ENCODE measurements at places on chromosomes 6 and 20.

DNA sequence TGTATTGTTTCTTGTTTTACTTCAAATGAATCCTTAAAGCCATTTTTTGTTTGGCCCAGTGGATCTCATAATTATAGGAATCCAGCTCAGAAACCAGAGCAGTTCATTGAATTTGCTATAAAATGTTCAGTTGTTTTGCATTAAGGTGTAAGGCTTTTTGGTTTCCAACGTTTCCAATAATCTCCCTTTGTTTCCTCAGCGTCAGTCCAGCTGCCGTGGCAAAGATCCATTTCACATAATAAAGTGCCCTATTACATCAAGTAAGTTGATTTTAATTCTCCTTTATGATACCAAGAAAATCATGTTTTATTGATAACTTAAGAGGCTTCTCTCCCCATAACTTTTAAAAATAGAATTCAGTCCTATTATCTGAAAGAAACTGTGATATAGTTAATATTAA lies 472.6 kb downstream of the UTRN start:
- DNase-seq: no peak

DNA sequence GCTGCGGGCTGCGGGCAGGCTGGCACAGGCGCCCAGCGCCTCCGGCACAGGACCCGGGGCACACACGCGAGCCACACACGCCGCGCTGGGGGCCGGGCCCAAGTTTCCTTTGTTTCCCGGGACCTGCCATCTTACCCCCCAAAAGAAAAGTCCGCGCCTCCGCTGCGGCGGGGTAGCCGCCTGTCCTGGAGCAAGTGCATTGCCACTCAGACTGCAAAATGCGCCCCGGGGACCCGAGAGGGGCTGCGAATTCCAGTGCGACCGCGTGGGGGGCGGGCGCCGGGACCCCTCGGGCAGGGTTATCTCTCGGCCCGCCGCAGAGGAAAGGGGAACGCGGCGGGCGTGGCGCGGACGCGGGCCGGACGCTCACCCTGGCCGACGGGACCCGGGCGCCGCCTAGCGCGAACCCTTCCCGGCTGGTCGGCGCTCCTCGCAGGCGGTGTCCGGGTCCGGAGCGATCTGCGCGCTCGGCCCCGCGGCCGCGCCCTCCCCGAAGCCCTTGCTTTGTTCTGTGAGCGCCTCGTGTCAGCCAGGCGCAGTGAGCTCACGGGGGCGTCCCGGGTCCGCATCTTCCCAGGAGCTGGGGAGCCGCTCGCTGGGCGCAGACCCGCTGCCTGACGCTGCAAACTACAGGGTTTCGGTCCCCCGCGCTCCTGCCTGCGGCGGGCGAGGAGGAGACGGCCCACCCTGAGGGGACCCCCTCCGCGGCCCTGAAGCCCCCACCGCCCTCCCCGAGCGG lies 639 bp upstream of the CD24 start:
- DNase-seq: peak; percentile 55

GRCh38 chr20:43988451-43988850 lies 73.8 kb downstream of the TOX2 start:
- no peak for DNase-seq

- DNase-seq: no peak
Observed at GRCh38 chr6:6645261-6645917, 56.9 kb downstream of the LY86 start.

DNA sequence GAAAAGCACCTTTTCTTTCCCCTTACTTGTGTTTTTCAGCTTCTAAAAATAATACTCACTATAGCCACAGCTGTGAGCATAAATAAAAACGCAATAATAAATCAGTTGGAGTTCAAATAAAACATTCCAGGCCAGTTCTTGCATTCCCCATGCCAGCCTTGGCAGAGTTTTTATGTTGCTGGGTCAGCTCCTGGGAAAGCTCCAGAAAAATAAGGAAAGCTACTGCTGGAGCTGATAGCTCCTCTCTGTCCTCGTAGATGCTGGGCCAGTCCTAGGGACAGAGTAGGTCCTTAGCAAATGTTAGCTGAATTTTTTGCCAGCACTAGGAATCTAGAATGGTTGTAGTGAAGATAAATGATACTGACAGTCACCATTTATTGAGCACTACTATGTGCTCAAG lies 389.0 kb upstream of the SYNCRIP start:
- no peak for DNase-seq

GRCh38 chr6:18703546-18703945 lies 316.4 kb downstream of the RNF144B start:
- no peak for DNase-seq

- no peak for DNase-seq
Observed at GRCh38 chr6:104754788-104755409, 104.8 kb downstream of the HACE1 start.

GRCh38 chr6:111157412-111157811 lies 70.1 kb downstream of the SLC16A10 start:
- DNase-seq: no peak

DNA sequence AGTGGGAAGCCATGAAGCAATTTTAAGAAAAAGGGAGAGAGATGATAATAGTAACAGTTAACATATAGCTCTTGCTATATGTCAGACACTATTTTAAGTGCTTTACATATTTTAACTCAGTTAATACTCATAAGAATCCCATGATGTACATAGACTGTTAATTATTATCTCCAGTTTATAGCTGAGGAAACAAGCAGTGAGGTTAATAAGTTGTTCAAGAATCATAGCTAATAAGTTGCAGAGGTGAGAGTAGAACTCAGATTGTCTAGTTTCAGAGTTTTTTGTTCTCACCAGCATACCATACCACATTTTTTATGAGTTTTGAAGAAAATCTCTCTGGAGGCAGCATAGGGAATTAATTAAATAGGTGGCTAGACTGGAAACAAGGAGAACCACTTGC lies 144.6 kb upstream of the MMS22L start:
- DNase-seq: no peak

DNA sequence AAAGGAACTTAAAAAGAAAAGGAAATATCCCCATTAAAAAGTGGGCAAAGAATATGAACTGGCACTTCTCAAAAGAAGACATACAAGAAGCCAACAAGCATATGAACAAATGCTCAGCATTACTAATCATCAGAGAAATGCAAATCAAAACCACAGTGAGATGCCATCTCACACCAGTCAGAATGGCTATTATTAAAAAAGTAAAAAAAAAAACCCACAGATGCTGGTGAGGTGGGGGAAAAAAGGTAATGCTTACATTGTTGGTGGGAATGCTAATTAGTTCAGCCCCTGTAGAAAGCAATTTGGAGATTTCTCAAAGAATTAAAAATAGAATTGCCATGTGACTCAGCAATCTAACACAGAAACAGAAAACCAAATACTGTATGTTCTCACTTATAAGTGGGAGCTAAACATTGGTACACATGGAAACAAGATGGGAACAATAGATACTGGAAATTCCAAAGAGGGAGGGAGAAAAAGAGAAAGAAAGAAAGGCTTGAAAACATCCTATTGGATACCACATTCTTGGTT lies 437.1 kb downstream of the GRIK2 start:
- no peak for DNase-seq

GRCh38 chr6:42498473-42499128 lies 46.9 kb upstream of the TRERF1 start:
- DNase-seq: no peak

DNA sequence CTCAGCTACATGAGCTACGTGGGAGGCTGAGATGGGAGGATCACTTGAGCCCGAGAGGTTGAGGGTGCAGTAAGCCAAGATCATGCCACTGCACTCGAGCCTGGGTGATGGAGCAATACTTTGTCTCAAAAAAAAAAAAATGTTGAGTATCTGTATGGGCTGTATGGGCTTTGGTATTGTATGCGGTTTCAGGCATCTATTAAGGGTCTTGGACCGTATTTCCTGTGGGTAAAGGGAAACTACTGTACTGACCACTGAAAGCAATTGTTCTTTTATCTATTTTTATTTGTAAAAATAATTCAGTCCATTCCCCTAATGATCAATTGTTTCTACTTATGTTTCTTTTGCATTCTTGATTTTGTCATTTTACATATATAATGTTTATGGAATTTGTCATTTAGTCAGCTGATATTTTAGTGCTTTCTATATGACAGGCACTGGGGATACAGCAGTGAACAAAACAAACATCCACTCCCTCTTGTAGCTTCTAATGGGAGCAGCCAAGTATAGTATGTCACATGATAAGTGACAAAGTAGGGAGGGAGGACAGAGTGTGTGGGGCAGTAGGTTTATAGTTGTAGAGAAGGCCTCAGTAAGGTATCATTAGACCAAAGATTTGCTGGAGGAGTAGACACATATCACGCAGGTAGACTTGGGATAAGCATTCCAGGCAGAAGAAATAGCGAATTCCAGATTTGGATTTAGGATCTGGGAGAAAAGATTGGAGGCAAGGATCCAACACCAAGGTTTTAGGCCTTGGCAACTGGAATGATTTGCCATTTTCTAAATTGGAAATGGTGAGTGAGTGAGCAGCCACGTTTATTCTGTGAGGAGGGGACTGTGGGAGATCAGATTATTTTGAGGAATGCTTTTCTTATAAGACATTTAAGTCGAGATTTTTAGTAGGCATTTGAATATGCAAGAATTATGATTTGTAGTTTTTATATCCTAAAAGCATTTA lies 6.0 kb downstream of the PCMT1 start:
- no peak for DNase-seq

- no peak for DNase-seq
Observed at GRCh38 chr6:71250099-71250602, 38.5 kb upstream of the OGFRL1 start.

DNA sequence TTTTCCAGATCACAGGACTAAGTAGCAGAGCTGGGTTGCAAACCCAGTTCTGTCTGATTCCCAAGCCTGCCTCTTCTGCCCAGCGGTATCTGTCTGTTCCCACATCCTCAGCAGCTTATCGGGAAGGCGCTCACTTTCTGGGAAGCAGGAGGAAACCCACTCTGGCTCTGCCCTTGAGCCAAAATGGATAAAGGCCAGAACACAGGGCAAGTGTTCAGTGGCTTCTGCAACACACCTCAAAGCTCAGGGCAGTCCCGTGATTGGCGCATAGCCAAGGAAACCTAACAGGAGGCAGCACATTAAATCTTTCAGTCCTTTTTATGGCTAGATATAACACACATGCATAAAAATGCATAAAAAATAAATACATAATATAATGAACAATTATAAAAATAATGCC lies 262.2 kb downstream of the NRN1 start:
- DNase-seq: no peak

DNA sequence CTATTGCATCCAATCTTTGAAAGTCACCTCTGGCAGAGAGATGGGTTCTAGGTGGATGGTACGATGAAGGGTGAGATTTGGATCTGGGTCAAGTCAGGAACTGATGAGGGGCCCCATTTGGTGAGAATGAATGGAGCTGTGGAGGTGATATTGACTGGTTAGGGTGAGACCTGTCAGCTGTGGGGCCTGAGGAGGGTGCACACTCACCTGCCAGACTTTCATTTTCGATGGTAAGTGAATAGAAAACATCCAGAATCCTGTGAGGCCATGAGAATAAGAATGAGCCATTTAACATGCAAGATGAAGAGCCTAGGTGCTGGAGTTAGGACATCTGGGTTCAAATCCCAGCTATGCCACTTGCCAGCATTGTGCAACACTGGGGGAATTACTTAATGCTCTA lies 6.8 kb downstream of the SUN5 start:
- DNase-seq: no peak

- no peak for DNase-seq
Observed at GRCh38 chr6:163180874-163181541, 233.5 kb upstream of the QKI start.

- DNase-seq: no peak
Observed at GRCh38 chr6:34592208-34592952, 36.3 kb upstream of the SPDEF start.

GRCh38 chr6:108559884-108560462 lies 744 bp upstream of the FOXO3 start:
- DNase-seq: peak; percentile 32

GRCh38 chr20:9444921-9445320 lies 69.5 kb upstream of the LAMP5 start:
- DNase-seq: no peak

DNA sequence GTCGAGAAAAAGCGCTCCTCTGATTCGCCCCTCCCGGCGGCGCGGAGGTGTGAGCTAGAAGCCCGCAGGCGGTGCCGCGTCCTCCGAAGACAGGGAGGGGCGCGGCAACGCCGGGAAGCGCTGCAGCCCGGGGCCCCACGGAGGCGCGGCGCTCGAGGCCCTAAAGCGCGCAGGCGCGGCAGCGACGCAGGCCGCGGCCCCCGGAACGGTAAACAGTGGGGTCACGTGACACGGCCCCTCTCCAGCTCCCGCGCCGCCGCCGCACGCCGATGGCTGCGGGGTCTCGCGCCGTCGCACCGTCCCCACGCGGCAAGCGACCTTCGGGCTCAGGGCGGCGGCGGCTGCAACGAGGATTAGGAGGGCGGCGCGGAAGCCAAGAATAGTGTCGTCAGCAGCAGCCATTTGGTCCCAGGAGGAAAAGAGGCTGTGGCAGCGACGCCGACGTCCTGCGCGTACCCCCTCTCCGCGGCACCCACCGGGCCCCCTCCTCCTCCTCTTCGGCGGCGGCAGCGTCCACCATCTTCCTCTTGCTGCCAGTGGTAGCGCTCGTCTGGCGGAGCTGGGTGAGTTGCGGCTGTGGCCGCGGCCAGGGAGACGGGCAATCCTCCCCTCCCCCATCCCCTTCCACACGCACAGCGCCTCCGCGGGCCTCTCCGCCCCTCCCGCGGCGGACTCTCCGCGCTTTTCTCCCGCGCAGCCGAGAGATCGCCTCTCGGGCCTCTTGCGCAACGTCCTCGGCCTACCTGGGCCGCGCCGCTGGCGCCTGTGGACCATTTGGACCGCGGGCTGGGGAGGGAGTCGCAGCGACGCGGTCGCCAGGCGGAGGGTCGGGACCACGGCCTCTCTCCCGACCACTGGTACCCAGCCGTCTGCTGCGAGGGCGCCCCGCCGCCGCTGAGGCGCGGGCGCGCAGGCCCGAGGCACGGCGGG lies at the start of gene PHF3:
TSS of gene PHF3 (plus strand) at position 215 of the 930 bp plus-strand sequence. CDS start 10,750 bp downstream, outside the sequence.
- peak; percentile 93 for DNase-seq

DNA sequence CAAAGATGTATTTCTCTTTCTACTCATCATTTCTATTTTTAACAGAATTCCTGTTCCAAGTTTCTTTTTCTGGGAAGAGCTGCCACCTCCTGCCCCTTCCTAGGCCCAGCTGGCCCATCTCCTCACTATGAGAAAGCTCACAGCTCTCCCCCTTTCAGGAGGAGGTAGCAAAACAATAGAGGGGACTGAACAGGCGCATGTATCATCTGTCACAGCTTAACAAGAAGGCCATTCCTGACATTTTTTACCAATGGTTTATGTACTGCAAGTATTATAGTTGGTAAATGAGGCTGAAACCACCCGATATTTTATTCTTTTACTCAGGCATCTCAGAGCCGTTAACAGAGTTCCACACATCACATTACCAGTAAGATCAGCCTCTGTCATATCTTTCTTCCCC lies 103.7 kb upstream of the MTHFD1L start:
- DNase-seq: no peak
